ENCODE measurements at places on chromosomes 6 and 20.

DNA sequence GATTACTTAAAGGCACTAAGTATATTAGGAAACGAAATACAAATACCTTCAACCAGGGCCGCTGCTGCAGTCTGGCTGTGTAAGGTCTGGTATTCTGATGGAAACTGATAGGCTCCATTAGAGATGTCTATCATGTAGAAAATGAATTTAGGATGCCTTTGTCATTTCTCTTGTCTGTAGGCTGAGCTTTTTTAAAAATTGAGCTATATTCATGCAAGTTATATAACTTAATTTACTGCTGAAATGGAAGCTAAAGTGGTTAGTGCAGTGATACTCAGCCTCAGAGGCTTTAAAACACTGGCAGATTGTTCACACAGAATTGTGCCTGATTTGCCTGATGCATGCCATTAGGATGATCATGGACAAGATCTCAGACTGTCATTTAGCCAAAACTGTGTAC lies 286.2 kb upstream of the QKI start:
- no peak for DNase-seq

- no peak for DNase-seq
Observed at GRCh38 chr6:8100159-8100854, 2.0 kb downstream of the EEF1E1 start.

GRCh38 chr6:47308552-47309290 lies 984 bp downstream of the TNFRSF21 start:
- DNase-seq: no peak

DNA sequence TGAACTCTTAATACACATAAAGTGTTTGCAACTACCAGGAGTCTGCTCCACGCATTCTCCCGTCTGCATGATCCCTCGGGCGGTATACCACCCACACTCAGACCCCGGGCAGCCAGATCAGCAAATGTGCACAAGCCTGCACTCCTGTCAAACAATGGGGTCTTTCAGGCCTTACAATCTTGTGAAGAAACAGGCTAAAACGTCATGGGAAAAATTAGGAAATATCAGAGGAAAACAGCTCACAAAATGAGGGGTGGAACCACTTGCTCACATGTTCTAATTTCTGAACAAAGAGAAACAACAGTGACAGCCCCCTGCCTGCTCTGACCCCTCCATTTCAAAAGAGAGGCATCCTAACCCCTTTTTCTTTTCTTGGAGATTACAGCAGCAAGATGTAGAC lies 69.4 kb downstream of the BACH2 start:
- no peak for DNase-seq

DNA sequence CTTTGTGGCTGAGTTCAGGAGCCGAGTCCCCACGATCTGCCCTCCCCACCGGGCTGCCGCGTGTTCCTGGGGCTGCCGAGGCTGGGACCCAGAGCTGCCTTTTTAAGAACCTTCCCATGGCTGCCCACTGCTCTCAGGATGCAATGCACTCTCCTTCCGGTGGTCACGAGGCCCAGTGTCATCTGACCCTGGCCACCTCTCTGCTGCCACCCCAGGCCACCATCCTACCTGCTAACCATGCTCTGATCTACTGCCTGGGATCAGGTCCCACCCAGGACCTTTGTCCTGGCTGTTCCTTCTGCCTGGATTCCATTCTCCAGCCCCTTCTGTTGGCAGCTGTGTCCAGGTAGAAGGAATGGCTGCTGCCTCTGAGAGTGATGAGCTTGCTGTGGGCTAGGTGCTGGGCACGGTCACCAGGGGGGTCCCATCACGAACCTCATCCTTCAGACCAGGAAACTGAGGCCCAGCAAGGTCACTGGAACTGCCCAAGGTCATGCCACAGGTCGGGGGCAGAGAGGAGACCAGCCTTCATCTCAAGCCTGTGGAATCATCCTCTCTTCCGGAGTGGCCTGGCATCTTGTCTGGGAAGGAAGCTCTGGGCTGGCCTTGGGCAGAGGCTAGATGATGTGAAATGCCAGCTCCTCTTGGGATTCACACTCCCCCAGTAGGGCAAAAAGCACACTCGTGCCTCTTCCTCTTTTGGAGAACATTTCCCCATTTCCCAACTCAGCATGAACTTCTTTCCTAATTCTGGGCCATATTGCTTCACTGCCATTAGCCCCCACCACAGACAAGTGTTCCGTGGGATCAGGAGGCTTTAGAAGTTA lies 20.5 kb downstream of the PCK1 start:
- DNase-seq: no peak

DNA sequence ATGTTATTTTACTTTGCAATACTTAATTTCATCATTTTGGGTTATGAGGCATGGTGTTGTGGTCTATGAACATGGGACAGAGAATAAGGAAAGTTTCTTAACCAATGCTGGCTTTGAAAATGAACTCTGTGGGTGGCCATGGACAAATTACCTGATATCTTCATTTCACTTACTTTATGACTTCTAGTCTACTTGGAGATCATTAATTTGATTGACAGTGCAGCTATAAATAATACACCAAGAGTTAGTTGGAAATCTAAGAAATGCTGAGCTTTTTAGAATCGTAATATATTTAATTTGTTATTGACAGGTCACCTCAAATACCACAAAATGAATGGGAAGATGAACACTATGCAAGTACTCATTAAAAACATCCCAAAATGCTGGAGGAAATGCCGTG lies 140.4 kb downstream of the CENPW start:
- no peak for DNase-seq

GRCh38 chr6:33704215-33705066 lies 7.1 kb downstream of the UQCC2 start:
- no peak for DNase-seq

- no peak for DNase-seq
Observed at GRCh38 chr6:166221040-166221439, 53.4 kb upstream of the TBXT start.

GRCh38 chr6:49982046-49982445 lies 12.6 kb upstream of the DEFB113 start:
- no peak for DNase-seq

GRCh38 chr6:107128175-107128574 lies 12.9 kb upstream of the BEND3 start:
- no peak for DNase-seq

DNA sequence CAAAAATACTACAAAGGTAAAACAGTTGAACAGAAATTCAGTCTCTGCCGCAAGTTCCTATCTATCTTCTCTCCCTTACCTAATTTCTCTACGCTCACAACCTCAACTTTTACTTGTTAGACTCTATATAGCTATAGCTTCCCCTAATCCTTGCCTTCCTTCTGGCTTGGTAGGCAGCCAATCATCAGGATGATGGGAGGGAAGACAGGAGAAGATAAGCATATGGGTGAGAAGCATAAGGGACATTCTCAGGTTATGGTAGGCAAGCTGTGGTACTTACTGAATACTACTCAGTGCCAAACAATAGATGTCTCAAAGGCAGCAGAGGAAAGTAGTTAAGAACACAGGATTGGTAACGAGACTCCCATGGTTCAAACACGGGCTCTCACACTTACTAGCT lies 7.8 kb downstream of the CCNC start:
- DNase-seq: no peak

- no peak for DNase-seq
Observed at GRCh38 chr6:144315226-144315980, 30.3 kb downstream of the UTRN start.

DNA sequence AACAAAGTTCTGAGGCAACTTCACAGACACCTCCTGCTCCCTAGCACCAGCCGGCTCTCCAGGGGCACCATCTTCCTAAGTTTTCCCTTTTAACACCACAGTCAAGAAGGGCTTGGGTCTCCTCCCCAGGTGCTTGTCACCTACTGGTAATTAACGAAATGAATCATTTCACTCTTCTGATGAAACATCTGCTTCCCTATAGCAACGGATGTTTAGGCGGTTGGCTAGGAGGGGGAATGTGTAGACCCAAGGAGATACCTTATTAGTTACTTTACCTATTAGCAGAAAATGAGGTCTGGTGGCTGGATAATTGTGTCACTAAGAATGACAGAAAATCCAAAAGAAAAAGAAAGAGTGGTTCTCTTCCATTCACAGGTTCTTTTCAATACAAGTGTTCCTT lies 46.3 kb upstream of the FABP7 start:
- DNase-seq: no peak

- DNase-seq: no peak
Observed at GRCh38 chr6:101760843-101761621, 367.5 kb downstream of the GRIK2 start.

DNA sequence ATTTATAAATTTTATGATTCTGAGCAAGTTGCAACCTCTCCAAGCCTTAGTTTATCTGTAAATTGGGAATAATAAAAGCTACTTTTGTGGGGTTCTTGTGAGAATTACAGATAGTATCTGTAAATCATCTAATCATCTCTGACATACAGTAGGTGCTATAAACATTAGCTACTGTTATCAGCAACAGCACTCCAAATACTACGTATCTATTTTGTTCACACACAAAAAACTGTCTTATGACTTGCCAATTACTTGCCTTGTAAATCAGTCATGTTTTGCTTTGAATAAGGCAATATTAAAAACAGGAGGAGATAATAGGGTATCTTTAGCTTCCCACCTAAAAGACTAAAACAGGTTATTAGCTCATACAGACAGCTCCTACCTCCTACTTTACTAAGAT lies 36.7 kb downstream of the DTNBP1 start:
- DNase-seq: no peak

DNA sequence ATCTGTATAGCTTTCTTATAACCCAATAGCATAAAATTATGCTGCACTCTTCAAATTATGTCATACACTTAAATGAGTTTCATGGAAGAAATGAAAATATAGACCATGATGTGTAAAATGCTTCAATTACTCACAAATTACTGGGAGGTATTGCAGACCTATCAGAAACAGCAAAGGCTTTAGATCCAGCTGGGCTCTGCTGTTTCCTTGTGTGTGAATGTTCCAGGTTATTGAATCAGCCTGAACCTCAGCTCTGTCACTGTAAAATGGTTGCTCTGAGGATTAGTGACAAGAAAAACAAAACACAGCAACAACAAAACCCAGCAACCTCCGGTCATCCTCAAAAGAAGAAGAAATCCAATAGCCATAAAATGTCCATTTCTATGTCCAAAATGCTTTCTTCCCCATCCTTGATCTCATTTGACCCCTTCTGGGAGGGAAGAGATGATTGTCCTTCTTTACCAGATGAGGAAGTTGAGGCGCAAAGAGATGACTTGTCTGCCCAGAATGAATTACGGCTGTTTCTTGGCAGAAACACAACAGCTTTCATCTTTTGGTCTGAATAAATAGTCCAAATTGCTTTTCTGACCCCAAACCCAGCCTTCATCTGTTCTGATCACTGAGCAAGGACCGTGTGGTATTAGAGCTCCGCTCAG lies 42.2 kb upstream of the TGM6 start:
- DNase-seq: no peak

GRCh38 chr6:133159255-133159795 lies 81.8 kb upstream of the EYA4 start:
- no peak for DNase-seq

DNA sequence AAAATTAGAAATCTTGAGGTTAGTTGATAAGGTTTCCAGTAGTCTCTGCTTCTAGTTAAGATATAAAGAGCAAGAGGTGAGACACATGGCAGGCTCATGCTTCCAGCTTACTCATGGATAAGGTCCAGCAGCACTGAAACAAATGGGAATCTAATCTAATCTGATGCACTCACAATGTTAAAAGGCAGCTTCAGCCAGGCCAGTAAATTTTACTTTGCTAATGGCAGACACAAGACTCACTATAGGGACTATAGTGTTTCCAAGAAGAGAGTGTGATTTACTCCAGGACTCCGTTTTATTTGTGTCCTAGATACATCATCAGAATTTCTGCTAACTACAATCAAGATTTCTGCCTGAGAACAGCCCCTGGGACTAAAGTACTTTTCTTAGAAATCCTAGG lies 324.8 kb downstream of the SMOC2 start:
- DNase-seq: no peak

DNA sequence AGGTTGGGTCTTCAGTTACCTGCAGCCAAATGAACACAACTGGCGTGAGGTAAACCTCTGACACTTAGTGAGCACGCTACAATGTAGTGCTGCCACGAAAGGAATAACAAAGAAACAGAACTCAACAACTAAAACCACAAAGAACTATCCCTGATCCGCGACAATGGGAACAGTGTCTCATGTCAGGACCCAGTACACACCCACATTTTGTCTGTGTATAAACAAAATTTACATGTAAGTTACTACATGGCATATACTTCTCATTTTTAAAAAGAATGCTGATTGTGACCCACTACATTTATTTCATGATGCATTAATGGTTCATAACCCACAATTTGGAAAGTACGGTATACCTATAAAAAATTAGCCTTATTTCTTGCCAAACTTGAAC lies 14.1 kb downstream of the FKBP1A start:
- DNase-seq: no peak

DNA sequence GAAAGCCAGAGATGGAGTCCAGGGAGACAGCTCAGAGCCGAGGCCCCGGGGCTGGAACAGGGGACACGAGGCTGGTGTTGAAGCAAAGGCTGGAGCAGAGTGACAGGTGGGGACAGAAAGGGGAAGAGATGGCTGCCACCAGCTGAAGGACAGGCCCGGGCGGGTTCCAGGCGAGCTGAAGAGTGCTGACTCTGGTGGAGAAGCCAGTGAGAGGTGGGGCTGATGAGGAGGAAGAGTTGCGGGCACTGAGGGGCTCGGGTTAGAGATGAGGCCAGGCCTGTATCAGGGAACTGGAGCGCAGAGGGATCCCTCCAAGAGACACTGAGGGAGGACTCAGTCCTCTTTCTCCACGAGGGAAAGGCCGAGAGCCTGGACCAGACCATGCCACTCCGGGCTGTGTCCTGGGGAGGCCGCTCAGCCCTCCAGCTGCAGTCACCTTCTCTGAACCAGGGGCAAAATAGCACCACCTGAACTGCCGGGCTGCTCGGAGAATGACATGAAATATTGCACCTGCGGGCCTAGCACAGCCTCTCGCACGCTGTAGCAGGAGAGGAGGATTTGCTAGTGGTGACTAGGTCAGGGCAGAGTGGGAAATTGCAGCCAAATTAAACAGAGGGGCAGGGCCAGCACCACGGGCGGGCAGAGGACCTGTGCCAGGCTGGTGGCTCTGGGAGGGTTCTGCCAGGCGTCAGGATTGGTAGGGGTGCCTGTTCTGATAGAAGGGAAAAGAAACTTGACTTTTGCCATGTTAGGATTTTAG lies 175.9 kb downstream of the ZDHHC14 start:
- no peak for DNase-seq

- DNase-seq: no peak
Observed at GRCh38 chr20:64114356-64114971, 7.1 kb upstream of the NPBWR2 start.

DNA sequence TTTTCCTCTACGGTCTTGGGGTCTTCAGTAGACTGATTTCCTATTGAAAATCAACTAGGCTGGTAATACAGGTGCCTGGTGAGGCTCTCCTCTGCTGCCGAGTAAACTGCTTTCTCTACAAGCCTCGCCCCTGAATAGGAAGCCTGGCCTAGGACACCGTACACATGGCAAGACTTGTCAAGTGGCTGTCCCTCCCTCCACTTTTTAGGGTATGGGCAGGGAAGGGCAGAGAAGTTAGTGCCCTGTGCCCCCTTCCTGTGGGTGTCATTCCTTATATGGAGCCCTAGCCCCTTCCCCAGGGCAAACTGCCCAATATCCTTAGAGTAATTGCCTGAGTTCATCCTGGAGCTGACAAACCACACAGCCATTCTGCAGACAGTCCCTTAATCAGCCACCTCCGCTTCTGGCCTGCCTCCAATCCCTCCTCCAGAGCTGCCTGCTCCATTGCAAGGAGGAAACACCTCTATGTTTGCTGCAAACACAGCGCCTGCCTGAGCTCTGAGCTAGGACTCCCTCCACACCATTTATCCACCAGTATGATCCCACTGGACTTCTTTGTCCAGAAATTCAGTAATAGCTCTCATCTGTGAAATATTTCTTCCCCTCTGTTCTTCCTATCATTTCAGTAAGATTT lies 93.1 kb downstream of the CHD6 start:
- no peak for DNase-seq

Data from GM13976 (cell line).